ENCODE measurements at places on chromosomes 3 and 15. TPM values are rescaled to one million over a fixed set of nuclear protein-coding genes. Genes with fewer than 3 reads are reported as not detected.
A peak's percentile ranks its signal among the peaks of the same experiment; 100 is the strongest.

DNA sequence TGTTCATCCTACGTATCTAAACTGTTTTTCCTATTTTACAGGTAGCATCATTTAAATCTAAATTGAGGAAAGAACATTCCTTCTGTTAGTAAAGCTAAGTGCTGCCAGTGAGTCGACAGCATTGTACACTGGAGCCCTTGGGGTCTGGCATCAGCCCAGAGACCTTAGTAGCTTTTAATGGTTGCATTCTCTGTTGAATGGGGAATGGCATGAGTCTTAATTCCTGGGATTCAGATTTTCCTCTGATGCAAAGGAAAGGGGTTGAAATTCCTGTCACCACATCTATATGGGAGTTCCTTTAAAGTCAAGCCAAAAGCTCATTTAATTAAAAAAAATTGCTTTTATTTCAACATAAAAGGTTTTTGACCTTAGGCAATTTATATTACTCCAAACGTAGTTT, 148.4 kb upstream of the GBE1 start:
- no peak for DNase-seq

Gene SPINK8
- not detected for polyA plus RNA-seq

Gene PRKAR2A
- 11.3 TPM for polyA plus RNA-seq

GRCh38 chr15:66941108-66941711, 124.2 kb upstream of the SMAD3 start:
- DNase-seq: no peak

DNA sequence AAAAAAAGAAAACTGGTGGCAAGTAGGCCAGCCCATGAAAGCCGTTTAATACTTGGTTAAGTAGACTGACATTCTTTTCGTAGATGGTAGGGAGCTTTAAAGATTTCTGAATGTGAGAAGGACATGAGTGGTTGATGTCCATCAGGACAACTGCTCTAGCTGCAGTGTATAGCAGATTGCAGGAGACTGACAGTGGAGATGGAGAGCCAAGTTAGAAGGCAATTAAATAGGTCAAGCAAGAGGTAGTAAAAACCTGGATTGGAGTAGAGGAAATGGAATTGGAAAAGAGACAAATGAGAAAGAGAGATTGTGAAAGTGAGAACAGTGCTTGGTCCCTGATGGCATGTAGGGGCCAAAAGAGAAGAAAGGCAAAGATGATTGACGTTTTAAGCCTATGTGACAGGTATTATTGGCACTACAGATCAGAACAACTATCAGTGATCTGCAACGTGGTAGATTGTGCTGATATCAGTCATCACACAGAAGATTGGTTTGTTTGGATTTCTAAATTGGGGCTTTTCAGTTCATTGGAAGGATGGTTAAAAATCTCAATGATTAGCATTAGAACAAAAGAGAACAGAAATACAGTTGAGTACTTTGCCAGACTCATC, 74.0 kb downstream of the CNTN4 start:
- no peak for DNase-seq

DNA sequence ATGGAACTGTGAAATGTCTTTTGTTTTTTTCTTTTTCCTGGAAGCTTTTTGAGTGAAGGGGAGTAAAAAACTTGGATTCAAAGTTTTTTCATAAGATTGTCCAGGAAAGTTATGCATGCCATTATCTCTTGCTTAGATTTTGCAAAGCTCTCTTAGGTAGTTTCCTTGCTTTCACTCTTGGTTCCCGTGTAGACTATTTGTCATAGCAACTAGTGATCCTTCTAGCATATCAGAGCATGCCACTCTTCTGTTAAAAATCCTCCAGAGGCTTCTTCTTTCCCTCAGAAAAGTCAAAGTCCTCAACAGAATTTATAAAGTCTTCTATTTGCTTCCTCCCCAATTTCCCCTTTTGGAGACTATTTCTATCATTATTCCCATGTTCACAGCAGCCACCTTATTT, 21.1 kb downstream of the GTF2E1 start:
- DNase-seq: no peak

Gene MCTP2
- 6.6 TPM for polyA plus RNA-seq

Gene GOLGA6D
- not detected for polyA plus RNA-seq

- no peak for DNase-seq
These were observed 12.4 kb upstream of the CD47 start for GRCh38 chr3:108103040-108103751.

DNA sequence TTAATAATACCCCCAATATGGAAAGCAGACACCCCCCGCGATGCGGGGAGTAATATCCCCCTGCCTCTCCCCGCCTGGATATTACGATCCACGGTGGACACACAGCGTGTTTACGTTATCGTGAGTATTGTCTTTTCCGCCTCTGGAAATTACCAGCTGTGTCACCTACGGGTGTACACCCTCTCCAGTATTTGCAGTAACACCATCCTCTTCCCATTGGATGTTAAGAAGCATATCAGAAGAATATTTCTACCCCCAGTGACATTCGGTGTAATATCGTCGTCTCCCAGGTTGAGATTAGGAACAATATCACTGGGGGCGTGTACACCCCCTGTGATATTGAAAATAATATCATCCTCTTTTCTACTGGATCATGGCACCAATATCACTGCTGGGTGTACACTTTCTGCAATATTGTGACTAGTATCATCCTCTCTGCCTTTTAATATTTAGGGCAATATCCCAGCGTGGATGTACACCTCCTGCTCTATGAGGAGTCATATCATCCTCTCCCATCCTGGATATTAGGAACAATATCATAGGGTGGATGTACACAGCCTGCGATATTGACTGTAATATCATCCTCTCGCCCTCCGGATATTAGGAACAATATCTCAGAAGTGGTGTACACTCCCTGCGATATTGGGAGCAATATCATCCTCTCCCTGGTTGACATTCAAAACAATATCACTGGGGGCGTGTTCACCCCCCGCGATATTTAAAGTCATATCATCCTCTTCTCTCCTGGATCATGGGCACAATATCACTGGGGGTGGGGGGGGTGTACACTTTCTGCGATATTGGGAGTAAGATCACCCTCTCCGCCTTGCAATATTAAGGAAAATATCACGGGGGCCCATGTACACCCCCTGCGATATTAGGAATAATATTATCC, 20.3 kb upstream of the BMF start:
- no peak for DNase-seq

- DNase-seq: no peak
These were observed 840.6 kb downstream of the EPHA3 start for GRCh38 chr3:89948008-89948407.

Gene RARB
- polyA plus RNA-seq: 0.52 TPM

- no peak for DNase-seq
These were observed at the start of gene CATSPER2 for GRCh38 chr15:43648649-43649429. TSS of gene CATSPER2 (minus strand) at chr15:43648844. CDS start at chr15:43648061, 783 bp downstream.

DNA sequence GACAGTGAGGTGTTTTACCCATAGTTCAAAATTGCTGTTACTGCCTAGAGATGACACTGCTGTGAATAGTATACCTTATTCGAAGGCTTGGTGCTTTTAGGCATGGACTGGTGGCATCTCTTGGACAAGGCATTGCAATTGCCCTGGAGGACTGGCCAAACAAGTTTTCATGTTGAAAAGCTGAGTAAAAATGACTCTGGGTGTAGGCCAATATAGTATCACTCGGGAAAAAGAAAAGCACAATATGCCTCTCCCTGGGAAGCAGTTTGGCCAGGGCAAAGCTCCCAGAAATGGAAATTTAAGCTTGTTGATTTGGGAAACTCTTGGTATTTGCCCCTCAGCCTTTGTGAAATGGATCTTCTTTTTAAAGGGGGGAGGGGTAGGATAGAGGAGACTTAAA, 54.8 kb downstream of the ZNF609 start:
- DNase-seq: no peak

GRCh38 chr3:43709022-43709421, 18.3 kb downstream of the ABHD5 start:
- DNase-seq: peak; percentile 81

- DNase-seq: no peak
These were observed 446.0 kb downstream of the GRM7 start for GRCh38 chr3:7306901-7307300.

DNA sequence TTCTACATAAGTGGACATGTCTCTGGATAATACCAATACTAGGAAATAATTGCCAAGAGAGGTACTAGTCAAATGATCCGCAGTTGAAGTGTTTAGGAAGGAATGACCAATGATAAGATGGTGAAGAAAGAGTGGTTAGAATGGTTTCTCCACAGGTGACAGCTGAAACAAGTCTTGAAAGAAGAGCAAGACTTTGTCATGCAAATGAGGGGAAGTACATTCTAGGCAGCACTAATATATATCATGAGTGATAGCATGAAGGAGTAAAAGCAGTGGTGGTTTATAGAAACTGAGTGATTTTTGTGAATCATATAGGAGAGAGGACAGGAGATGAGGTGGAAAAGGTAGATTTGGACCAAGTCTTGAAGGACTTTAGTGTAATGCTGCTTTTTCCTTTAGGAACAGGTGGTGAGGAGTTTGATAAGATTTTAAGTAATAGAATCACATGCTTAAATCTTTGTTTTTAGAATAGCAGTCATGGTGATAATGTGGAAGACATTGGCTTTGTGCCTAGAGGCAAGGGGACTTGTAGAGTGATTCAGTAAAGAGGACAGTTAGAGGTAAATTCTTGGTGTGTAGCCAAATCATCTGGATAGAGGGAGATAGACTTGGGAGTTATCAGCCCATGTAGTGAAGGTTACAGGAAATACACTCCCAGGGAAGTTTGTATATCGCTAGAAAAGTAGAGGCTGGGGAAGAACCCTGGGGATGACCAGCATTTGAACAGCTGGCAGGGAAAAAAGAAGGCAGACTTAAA, 31.9 kb downstream of the SLMAP start:
- peak; percentile 34 for DNase-seq

Gene SH2D7
- not detected for polyA plus RNA-seq

Gene NR1I2
- not detected for polyA plus RNA-seq

- DNase-seq: peak; percentile 64
These were observed 1.2 kb downstream of the NKIRAS1 start for GRCh38 chr3:23915537-23916108.

DNA sequence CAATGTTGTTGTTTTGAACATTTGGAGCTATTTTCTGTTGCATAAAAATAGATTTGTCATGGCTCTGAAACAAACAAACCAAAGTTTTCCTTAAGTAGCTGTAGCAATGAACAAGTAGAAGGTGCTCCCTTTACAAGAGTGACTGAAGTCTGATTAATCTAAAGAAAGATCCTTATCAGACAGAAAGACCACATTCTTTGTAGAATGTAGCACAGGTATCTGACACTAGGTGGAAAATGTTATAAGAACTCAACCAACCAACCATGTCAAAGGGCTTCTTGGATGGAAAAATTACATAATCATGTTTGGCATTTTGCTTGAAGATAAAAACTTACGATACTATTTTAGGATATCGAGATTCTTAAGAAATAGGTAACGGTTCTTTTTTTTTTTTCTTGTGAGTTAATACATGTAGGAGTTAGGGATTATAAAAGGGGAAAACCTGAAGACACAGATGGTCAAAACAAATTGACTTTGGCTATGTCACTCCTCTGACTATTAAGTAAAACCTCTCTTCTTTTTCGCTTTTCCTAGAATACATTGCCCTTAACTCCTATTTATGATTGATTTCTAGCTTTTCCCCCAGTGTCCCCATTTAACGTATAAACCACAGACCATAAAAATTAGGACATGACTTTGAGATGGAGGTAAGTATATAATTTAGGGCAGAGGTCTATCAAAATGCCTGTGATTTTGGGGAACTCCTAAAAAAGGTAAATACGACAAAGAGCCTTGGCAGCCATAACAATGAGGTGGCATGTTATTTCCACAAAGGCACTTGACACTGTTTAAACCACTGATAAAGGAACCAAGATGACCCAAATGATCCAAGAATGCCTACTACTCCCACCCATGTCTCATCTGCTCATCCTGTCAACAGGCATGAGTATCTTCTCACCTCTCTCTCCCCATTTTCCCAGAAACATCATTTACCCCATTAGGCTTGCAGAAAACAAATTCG, 72.0 kb downstream of the CCR4 start:
- no peak for DNase-seq

Gene PRR23A
- polyA plus RNA-seq: not detected

GRCh38 chr15:57320631-57321220, 55.6 kb upstream of the CGNL1 start:
- DNase-seq: peak; percentile 38

DNA sequence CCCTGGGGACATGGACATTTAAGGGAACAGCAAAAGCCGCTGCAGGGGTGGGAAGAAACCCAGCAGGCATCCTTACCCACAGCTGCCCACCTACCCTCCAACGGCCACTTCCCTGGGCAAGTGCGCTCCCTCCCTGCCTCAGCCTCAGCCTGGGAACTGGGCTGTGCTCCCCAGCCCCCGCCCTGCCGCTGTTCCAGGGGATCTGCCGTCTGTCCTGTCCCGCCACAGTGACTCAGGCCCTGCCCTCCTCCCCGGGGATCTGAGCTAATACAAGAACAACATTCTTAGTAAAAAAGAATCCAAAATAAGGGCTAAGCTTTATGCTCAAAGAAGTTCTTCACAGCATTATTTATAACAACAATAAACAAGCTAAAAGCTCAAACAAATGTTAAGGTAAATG, 7.4 kb upstream of the IQSEC1 start:
- no peak for DNase-seq

DNA sequence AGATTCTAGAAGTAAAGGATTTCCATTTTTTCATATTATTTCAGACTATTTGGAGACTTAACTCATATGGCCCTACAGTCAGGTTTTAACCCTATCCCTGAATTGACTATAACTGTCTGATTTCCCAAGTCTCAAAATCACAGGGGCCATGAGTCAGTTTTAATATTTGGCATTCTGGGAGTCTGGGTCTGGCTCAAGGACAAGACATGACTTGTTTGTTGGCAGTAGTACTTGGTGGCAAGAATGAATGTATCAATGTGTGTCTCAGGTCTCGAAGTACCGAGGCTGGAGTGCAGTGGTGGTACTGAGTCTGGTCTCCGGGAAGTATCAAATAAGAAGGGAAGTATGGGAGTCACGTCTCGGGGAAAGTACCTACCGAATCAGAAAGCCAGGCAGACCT, 10.8 kb downstream of the UMPS start:
- DNase-seq: peak; percentile 45

- no peak for DNase-seq
These were observed 66.5 kb upstream of the SNTN start for GRCh38 chr3:63585927-63586326.

Gene ZNF385D
- polyA plus RNA-seq: 0.57 TPM

Gene PLOD2
- 84.0 TPM for polyA plus RNA-seq

Gene IFT122
- 17.1 TPM for polyA plus RNA-seq

GRCh38 chr3:107240183-107241091, 136.8 kb upstream of the CCDC54 start:
- peak; percentile 75 for DNase-seq

DNA sequence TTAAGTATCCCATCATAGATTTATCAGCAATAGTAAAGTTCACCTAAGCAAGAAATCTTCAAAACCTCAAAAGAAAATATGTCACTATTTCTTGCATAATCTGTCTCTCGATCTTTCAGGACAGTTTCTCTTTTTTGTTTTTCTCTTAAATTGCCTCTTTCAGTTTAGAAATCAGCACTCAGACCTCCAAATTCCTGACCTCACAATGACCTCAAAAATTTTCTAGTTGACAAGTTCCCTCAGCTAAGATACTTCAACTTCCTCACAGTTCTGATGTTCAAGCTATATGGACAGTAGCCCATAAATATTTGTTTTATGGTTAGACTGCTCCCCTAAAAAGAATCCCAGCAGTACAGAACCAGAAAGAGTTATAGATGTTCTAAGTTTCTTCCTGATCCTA, 24.1 kb downstream of the SLC24A5 start:
- peak; percentile 23 for DNase-seq

- no peak for DNase-seq
These were observed 2.7 kb upstream of the SELENOS start for GRCh38 chr15:101280007-101280406.

- peak; percentile 74 for DNase-seq
These were observed 46.3 kb upstream of the VPS8 start for GRCh38 chr3:184765730-184766074.

- peak; percentile 64 for DNase-seq
These were observed 41.6 kb upstream of the GALNT15 start for GRCh38 chr3:16132928-16133327.

GRCh38 chr3:89300981-89301380, 193.6 kb downstream of the EPHA3 start:
- no peak for DNase-seq

Data from IMR-90 (cell line).